ENCODE measurements at places on chromosomes 6 and 20. TPM values are rescaled to one million over a fixed set of nuclear protein-coding genes. Genes with fewer than 3 reads are reported as not detected.

The TBXT gene
- total RNA-seq, result not detected

The LPA gene
- not detected for total RNA-seq

The VSX1 gene
- total RNA-seq, result not detected

The KHDC1L gene
- total RNA-seq, result not detected

The TRAPPC3L gene
- under 0.01 TPM for total RNA-seq

The TNXB gene
- total RNA-seq, result 0.49 TPM

The MATN4 gene
- total RNA-seq, result 0.06 TPM

The OR12D1 gene
- not detected for total RNA-seq

The MAP1LC3A gene
- total RNA-seq, result 28.1 TPM

The ACSS2 gene
- 42.1 TPM for total RNA-seq

The COL19A1 gene
- total RNA-seq, result not detected

The SPEF1 gene
- 0.13 TPM for total RNA-seq

The METTL24 gene
- total RNA-seq, result 0.06 TPM

The WDR27 gene
- total RNA-seq, result 21.9 TPM

The NINL gene
- total RNA-seq, result 4.4 TPM

The HEY2 gene
- under 0.01 TPM for total RNA-seq

The SAMD5 gene
- 0.65 TPM for total RNA-seq

The STX7 gene
- total RNA-seq, result 13.9 TPM

The AIF1 gene
- total RNA-seq, result not detected

The FRMD1 gene
- not detected for total RNA-seq

The ZC2HC1B gene
- not detected for total RNA-seq

The SLC17A3 gene
- total RNA-seq, result not detected

The CENPW gene
- 17.5 TPM for total RNA-seq

All from bladder microvascular endothelial cell (primary cell).